ENCODE measurements at places on chromosomes 1 and 21.

GRCh38 chr1:41355761-41356160, 5.5 kb upstream of the FOXO6 start:
- no peak for DNase-seq

DNA sequence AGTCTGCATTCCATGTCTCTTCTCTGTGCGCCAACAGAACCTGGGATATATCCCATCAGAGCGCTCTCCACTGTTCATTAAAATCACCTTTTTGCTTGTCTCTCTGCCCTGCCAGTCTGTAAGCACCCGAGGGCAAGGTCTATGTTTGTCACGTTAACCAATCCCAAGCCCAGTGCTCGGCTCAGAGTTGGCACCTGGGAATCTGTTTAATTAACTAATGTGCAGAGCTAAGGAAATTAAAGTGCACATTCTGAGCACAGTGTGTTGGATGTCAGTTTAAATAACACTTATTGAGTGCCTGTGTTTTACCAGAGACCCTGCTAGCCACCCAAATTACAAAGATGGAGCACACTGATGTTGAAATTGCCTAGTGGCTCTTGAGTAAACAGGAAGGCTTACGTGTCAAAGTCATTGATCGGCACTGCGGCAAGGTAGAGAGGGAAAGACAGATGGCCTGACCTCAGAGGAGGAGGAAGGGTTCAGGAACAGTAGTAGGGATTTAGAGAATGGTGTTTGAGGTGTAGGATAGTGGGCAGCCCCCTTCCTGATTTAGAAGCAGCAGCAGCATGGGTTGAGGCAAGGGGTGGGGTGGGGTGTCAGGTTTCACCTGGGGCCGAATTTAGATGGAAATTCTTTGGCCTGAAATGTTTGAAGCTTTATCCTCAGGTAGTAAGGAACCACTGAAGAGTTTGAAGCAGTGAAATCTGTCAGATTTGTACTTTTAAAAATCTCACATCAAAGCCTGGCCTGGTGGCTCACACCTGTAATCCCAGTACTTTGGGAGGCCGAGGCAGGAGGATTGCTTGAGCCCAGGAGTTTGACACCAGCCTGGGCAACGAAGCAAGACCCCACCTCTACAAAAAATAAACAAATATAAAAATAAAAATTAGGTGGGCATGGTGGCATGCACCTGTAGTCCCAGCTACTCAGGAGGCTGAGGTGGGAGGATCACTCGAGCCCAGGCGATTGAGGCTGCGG, 7.7 kb downstream of the ARMH1 start:
- DNase-seq, result no peak

GRCh38 chr1:14323568-14324247, 274.8 kb upstream of the KAZN start:
- no peak for DNase-seq

- DNase-seq, result no peak
These were observed 220.0 kb downstream of the FGGY start for GRCh38 chr1:59516881-59517280.

GRCh38 chr1:235974616-235975015, 90.3 kb downstream of the NID1 start:
- DNase-seq, result no peak

DNA sequence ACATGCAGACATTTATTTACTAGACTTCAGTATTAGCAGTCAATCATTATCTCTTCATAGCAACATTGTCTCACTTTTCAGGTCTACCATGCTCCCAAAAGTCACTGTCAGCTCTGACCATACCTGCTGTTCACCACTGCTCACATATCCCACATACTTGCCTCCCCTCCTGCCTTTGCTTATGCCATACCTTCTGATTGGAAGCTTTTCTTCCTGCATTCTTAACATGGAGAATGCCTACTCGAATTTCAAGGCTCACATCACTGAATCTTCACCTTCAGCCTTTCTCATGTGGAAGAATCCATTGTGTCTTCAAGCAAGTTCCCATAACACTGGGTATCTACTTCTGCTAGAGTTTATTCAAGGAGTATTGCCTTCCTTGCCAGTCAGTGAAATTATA, 135.4 kb downstream of the NTNG1 start:
- DNase-seq, result no peak

Measured in 8988T (cell line).